ENCODE measurements at places on chromosomes 1 and 21. TPM values are rescaled to one million over a fixed set of nuclear protein-coding genes. Genes with fewer than 3 reads are reported as not detected.

GRCh38 chr1:54188291-54188690 is 11.5 kb downstream of the CYB5RL start:
- DNase-seq = no peak

- no peak for DNase-seq
Measured at GRCh38 chr1:76158126-76158525, 83.6 kb downstream of the ST6GALNAC3 start.

GRCh38 chr1:196774603-196775002 is at the start of gene CFHR3:
TSS of gene CFHR3 (plus strand) at chr1:196774840. CDS start at chr1:196774887, 47 bp downstream.
- DNase-seq = no peak

MECR gene
- 7.4 TPM for total RNA-seq

GRCh38 chr1:200999667-201000066 is 23.8 kb downstream of the KIF21B start:
- DNase-seq = no peak

E2F2 gene
- total RNA-seq = not detected

ELOVL1 gene
- total RNA-seq = 62.8 TPM

DISP3 gene
- 0.09 TPM for total RNA-seq

DNA sequence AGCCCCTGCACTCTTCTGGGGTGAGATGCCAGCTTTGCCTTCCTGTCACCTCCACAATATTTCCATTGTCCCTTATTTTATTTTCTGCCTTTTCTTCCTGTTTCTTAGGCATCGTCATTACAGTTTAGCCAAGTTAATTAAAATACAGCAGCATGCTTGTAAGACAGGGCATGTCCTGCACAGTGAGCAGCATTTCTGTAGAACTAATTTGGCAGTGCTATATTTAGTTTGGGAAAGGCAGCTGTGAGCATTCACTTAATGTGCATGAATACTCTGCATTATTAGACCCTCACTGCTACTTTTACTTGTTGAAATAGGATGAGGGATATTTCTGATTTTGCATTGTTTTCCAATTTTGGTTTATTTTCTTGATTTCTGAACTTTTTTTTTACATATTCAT is 133.3 kb downstream of the KCNK2 start:
- no peak for DNase-seq

HRNR gene
- total RNA-seq = 0.06 TPM

GRCh38 chr1:5329068-5329739 is 663.0 kb downstream of the NPHP4 start:
- no peak for DNase-seq

DNA sequence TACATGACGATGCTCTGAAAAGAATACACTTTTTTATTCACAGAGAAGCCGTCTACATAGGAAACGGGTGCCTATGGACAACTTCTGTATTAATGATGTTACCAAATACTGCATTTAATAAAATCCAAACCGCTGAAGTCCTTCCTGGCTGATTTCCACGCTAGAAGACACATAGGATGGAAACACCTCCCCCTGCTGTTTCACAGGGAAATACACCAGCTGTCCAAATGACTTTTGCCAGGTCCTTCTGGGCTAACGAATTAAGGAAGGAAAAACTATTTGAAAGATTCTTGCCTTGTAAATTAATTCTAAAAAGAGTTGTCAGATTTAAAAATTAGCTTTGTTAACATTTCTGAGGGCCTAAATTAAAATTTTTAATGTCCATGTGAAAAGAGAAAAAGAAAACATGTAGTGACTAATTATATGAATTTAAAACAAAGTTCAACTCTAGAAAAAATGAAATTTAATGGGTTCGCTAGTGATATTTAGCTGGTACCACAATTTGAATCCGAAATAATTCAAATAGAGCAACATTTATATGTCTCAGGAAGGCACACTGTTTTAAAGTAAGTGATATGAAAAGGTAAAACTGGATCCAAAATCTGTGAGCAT is 146.0 kb downstream of the RERE start:
- peak; percentile 69 for DNase-seq

GRCh38 chr1:170729225-170730002 is 65.5 kb downstream of the PRRX1 start:
- DNase-seq = no peak

DNA sequence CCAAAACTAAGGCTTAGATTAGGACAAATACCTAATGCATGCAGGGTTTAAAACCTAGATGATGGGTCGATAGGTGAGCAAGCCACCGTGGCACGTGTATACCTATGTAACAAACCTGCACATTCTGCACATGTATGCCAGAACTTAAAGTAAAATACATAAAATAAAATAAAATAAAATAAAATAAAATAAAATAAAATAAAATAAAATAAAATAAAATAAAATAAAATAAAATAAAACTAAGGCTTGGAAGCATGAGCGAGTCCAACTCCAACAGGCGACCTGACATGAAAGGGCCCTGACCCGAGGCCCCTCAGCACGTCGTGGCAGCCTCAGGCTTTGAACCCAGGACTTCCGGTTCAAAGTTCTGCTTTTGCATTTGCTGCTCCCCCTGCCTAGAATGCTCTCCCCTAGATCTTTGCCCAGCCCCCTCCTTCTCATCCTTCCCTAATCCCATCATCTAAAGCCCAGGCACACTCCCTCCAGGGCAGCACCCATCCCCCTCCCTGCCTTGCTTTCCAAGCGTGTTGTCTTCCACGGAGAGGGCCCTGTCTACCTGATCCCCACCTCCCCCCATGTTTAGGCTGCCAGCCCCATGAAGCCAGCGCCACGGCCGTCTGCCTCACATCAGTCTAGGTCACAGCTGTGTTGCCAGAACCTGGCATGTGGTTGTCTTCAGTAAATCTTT is 64.3 kb downstream of the TAS1R2 start:
- DNase-seq = no peak

DNA sequence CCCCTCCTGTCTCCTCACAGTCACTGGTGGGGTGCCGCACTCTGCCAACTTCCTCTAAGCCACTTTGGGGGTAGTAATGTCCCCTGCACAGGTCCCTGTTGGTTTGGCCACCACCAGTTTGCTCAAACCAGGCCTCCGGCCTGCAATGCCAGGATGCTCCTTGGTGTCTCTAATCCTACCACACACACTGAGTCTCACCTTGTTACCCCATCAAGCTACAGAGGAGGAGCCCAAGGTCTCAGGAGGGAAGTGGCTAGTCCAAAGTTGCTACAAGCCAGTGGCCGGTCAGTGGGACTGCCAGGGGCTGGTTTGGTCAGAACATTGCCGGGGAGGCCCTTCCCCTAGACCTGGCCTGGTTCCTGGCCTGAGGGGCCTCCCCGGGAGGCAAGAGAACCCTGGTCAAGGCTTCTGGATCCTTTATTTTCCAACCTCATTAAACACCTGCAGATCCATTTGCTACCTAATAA is 21.5 kb upstream of the LRP8 start:
- DNase-seq = no peak

DNA sequence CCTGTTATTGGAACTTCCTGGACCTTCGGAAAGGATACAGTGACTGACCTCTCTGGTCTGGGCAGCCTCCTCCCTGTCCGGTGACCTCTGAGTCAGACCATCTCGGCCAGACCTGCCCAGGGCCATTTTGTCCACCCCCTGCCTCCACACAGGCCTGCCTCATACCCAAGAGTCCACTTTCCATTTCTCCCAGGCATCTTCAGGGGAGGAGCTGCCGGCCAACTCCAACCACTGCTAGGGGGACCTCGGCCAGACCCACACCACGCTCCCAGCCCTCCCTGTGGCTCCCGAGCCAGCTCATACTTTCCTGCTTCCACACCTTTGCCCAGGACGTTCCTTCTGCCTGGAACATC is 29.5 kb upstream of the RUNX3 start:
- no peak for DNase-seq

DNA sequence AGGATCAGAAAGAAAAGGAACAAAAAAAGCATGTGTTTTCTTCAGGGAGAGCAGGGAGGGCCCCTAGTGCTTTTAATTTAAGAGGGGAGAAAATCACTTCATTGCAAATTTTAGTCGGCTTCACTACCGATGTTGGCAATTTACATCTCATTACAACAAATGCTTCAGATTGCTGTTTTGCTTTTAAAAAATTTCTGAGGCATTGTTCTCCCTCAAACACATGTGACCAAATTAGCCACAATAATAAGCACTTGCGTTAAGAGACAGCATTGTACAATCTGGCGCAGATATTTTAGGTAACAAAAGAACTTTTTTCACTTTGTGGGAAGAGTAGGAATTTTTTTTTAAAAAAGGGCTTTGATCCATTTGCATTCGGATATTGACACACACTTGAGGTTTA is 29.8 kb downstream of the BEND5 start:
- DNase-seq = no peak

OPTC gene
- not detected for total RNA-seq

GRCh38 chr21:33155005-33155404 is 74.7 kb upstream of the IFNAR2 start:
- no peak for DNase-seq

DNA sequence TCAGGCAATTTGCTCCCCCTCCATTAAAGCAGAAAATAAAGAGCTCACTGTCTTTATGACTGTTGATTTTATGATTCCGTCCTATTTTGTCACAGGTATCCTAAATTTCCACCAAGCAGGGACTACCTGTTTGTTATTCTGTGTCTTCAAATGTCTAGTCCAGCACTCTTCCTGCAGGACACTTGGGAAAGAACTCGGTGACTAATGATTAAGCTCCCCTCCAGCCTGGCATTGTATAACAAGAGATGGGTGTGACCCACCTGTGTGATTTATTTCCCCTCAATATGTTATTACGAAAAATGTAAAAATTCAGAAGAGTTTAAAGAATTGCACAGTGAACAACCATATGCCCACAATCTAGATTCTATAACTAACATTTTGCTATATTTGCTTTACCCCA is 42.9 kb upstream of the LRRN2 start:
- no peak for DNase-seq

SLAMF7 gene
- not detected for total RNA-seq

MARCKSL1 gene
- 14.7 TPM for total RNA-seq

- no peak for DNase-seq
Measured at GRCh38 chr1:73197972-73198371, 915.6 kb upstream of the NEGR1 start.

RNU1-4 gene
- under 0.01 TPM for total RNA-seq

DNA sequence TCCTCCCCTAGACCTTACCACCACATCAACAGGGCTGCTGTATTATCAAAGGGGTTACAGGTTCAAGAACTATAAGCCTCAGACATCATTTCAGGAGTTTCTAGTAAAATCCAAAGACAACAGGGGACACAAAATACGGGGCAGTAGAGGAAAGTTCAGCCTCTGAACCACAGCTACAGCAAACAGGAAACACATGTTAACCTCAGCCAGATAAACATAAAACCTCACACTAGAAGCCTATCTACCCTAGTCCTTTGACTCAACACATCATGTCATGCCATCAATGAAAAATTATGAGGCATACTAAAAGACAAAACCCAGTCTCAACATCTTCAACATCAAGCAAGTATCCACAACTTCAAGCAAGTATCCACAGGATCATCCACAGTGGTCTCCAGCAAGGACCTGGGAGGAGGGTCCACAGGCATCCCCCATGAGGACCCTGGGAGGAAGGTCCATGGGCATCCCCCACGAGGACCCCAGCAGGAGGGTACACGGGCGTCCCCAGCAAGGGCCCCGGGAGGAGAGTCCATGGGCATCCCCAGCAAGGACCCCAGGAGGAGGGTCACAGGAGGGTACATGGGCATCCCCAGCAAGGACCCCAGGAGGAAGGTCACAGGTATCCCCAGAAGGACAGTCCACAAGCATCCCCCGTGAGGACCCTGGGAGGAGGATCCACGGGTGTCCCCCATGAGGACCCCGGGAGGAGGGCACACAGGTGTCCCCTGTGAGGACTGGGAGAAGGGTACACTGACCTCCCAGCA is 440.0 kb downstream of the MATN1 start:
- DNase-seq = no peak

DNA sequence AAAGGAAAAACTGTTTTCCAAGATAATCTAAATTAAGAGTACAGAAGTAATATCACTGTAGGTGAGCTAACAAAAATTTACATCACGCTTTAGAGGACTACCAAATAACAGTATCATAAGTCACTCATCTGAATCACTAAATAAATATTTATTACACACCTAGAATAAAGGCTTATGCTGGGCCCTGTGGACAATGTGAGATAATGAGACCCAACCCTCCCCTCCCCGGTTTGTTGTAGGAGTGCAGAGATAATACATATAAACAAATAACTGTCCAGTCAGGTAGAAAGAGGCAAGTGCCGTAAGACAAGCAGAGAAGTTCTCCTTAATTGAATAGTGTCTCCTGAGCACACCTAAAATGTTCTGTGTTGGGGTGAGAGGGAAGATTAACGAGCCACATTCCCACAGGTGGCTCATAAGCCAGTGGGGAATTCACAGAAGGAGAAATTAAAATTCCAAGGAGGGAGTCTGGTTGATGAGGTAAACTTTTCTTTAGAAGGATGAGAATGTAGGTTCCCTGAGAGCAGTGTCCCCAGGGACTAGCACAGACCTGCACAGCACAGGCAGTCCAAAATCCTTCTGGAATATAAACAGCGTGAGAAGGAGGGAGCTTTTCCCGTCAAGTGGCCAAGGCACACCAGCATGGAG is 241.4 kb downstream of the NFIA start:
- DNase-seq = no peak

- no peak for DNase-seq
Measured at GRCh38 chr1:198909973-198910372, 271.1 kb downstream of the PTPRC start.

LCE1E gene
- not detected for total RNA-seq

- DNase-seq = no peak
Measured at GRCh38 chr1:69409731-69410456, 157.8 kb upstream of the LRRC7 start.

- DNase-seq = no peak
Measured at GRCh38 chr1:235317168-235317567, 10.8 kb downstream of the ARID4B start.

GRCh38 chr1:85888921-85889320 is 180.7 kb upstream of the ZNHIT6 start:
- no peak for DNase-seq

ANGPTL3 gene
- not detected for total RNA-seq

DNA sequence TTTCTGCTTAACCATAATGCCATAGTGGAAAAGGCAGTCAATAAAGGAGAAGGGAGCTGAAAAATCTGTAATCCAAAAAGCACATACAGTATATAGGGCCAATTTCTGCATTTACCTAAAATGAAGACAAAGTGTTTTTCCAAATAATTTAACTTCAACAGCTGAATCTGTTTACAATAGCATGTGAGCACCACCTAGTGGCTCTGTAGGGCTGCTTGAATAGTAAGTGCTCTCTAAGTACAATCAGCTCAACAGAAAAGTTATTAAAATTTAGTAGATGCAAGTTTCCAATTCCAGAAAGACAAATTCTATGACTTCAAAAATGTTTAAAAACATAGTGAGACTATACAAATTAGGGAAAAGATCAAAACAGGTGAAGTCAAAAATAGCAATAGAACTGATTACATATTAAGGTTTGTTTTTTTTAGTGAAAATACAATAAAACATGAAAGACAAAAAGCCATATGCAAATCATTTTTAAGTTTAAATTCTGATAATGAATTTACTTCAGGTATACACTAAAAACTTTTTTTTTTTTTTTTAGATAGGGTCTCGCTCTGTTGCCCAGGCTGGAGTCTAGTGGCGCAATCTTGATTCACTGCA is 220.0 kb downstream of the SETD4 start:
- peak; percentile 26 for DNase-seq

DNA sequence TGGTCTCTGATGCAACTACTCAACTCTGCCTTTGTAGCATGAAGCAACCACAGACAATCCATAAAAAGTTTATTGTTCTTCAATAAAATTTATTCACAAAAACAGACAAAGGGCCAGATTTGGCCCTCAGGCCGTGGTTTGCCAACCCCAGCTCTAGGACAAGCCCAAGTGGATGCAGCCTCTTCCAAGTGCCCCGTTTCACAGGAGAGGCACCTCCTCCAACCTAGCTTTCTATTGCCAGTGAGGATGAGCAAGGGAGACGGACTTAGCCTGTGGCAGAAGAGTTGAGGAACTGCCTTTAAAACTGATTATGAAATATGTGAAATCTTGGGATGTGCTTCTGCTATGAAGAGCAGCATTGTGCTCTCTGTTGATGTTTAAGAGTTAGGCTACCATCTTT is 105.4 kb downstream of the PSMG1 start:
- no peak for DNase-seq
